ENCODE measurements at places on chromosomes 2 and 18.
A peak's percentile ranks its signal among the peaks of the same experiment; 100 is the strongest.

GRCh38 chr2:96393989-96394761, 58.6 kb downstream of the NCAPH start:
- no peak for DNase-seq

DNA sequence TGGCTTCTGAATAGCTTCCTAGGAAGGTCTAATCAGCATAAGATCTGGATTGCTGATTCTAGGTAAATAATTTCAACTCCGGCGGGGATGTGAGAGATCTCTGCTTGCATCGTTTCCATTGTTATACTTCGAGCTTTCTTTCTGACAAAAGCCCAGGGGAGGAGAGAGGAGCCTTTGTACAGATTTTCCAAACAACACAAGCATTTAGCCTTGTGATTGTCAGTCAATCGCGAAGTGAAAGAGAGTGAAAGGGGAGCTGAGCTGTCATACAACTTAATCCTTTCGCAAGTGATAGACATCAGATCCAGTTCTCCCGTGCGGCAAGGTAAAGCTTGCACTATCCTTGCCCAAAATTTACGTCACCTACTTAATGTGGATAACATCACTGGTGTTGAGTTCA, 26.2 kb downstream of the RALB start:
- DNase-seq, result no peak

DNA sequence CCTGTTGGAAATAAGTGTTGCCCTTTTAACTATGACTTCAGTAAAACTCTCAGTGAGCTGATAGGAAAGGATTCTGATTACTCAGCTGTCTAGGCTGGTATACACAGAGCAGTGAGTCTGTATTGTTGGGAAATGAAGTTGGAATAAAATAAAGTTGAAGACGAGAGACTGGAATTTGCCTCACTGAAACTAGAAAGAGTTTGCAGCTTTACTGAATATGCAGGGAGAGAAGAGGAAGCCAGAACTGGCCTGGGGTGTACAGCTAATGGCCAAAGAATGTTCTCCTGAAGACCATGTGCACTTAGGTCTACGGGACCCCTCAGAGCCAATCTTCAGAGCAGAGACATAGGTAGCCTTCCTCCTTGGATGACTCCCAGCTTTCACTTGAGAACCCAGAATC, 26.5 kb downstream of the EIF4E2 start:
- DNase-seq, result no peak

DNA sequence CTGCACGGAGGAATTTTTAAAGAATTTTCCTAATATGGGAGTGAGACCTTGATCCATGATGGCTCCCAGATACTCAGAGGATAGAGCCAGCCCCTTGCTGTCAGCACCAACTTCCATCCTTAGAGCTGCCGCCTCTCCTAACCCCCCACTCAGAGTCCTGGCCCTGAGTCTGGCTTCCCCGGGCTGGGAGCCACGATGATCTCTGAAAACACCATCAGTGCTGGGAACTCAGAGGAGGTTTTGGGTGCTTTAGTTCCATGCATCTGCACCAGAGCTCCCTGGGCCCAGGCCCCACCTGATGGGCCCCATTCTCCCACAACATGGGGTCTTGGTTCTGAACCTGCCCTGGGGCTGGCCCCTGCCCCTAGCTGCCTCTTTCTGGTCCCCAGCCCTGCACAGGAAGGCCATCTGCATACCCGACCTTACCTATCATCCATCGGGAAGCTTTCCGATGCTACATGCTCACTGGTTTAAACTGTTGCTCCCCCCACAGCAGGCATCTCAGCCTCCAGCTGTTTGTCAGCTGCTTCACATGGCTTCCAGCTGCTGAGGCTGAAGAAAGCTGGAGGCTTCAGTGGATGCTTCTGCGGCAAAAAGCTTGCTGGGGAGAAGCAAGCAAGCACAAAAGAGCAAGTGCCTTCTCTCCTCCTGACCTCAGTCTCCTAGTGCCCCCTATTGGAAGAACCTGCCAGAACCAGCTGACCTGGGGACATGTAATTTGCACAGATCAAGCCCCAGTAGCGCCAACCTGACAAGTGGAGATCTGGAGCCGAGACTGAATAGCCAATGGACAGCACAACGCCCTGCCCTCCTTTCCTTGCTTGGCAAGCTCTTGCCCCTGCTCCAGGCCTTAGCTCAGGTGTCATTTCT, 24.2 kb upstream of the RHOB start:
- DNase-seq, result peak; percentile 88

DNA sequence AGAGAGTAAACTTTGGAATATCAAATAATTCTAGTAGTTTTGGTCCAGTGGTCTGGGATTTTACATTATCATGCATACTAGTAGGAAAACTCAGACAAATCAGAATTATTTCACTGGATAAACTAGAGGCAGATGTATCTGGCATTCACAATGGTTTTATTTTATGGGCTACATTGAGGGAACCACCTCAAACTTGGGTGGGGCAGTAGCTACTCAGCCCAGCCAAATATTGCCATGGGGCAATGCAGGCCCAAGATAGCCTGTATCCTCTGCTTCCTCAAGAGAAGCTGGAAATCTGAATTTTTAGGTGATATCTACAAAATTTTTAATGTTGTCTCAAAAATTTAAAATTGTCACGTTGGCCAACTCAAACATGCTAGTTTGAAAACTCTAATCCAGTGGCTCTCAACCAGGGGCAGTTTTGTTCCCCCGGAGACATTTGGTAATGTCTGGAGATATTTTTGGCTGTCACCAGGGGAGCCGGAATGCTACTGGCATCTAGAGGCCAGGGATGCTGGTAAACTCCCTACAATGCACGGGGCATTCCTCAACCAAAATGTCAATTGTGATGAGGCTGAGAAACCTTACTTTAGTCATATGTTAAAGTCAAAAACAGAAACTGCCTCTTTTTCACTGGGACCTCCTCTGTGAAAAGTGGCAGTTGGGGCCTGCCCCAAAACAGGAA, 172.8 kb upstream of the SPRED2 start:
- no peak for DNase-seq

DNA sequence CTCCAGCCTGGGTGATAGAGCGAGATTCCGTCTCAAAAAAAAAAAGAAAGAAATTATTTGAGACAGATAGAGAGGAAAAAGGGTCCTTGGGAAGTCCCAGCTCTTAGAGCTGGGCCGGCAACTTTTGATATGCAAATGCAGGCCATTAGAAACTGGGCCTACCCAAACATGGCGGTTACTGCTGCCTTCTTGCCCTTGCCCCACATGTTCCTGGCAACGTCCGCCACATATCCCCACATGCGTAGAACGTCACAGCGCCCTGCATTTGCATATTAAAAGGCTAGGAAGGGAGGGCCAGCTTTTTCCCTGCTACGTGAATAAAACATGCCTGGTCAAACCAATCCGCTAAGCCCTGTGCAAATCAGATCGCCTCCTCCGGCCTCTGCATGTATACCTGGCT, 40.7 kb upstream of the LBH start:
- DNase-seq, result no peak

DNA sequence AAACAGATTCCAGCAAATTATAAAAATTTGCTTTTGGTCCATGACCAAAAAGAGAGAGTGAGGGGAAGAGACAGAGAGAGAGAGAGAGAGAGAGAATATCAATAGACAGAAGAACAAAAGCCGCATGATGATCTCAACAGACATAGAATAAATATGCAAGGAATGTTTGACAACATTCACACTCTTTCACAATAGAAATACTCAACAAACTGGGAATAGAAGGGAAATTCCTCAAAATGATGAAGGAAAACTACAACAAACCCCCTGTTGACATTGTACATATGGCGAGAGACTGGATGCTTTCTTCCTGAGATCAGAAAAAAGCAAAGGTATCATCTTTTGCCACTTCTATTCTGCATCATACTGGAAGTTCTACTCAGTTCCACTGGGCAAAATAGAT, 309.7 kb downstream of the RAD51AP2 start:
- no peak for DNase-seq

GRCh38 chr2:68365087-68365486, at the start of gene PLEK:
PLEK (plus strand) TSS chr2:68365282; CDS start chr2:68365352, 70 bp downstream.
- no peak for DNase-seq

GRCh38 chr2:130864830-130865800, 28.4 kb downstream of the ARHGEF4 start:
- DNase-seq, result peak; percentile 28

GRCh38 chr2:67660871-67661270, 263.7 kb downstream of the ETAA1 start:
- DNase-seq, result no peak

GRCh38 chr2:115491186-115491793, 1048.8 kb downstream of the DPP10 start:
- DNase-seq, result no peak

DNA sequence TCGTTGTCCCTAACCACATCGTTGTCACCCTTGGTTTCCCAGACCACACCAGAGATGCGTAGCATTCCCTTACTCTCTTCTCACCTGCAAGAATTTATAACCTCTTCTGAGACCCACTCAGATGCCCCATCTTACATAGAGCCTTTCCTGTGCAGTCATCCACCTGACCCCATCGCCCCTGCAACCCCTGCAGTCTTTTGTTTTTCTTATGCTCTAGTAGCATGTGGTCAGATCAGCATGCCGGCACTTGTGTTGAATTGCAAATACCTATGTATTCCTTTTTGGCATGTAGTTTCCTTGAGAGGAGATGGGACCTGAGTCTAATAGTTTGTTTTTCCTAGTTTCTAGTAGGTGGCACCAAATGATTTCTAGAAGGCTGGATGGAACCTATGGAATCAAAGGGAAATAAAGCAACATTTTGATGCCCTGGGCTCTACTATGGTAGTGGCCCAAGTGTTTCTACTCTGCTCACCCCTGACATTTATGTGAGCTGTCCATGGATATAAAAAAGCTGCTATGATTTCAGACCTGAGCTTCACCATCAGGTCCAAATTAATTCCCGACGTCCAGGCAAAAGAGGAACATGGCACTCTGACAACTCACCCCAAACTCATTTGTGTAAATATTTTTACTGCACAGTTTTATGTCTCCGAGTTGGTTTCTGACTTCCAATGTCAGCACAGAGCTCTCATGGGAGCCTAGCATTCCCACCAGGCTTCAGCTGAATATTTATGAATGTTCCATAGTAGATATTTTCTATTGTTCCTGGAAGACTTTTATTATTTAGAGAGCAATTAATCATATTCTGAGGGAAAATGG, 143.6 kb downstream of the RNF144A start:
- no peak for DNase-seq

DNA sequence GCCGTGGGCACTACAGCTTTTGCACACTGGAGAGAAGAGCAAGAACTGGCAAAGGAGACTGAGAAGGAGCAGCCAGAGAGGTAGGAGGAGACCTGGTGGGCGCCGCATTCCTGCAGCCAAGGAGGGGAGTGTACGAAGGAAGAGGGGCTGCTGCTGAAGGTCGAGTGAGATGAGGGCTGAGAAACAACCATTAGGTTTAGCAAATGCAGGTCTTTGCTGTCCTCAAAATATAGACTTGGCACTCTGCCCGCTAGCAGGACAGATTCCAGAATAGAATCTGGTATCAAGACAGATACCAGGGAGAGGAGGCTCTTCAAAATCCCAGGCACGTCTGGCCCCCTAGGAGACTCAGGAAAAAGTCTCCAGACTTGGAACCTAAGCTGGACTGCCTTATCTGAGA, 83.0 kb downstream of the TGOLN2 start:
- peak; percentile 44 for DNase-seq

GRCh38 chr2:198252472-198252871, 448.1 kb downstream of the PLCL1 start:
- DNase-seq, result no peak

DNA sequence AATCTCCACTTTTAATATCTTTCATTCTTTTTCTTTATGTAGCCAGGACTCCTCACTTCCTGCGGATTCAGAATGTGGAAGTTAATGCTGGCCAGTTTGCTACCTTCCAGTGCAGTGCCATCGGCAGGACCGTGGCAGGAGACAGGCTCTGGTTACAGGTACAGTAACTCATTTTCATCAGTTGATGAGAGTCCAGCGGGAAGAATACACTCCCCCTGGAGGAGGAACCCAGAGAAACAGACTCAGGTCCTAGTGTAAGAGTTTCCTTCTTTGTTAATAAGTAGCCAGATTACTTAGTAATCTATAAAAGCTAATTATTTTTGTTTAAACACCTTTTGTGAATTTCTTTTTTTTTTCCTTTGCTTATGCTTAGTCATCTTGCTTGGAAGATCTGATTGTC, 359.4 kb downstream of the PTPRM start:
- DNase-seq, result no peak

DNA sequence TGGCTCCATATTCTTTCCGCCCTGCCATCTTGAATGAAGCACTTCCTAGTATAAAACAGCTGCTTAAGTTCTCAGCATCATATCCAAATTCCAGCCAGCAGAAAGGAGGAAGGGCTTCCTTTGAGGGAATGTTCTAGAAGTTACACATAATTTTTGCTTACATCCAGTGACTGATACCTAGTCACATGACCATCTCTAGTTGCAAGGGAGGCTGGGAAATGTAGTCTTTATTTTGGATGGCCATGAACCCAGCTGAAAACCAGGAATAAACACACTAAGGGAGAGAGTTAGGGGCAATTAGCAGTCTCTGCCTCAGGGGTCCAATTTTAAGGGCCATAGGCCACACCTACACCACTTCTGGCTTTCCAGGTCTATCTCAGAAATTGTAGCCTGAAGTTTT, 57.8 kb upstream of the LMAN1 start:
- no peak for DNase-seq

- no peak for DNase-seq
These were observed 343.4 kb downstream of the GPD2 start for GRCh38 chr2:156779416-156780120.

- DNase-seq, result no peak
These were observed 45.6 kb upstream of the GALNT3 start for GRCh38 chr2:165839610-165840009.

DNA sequence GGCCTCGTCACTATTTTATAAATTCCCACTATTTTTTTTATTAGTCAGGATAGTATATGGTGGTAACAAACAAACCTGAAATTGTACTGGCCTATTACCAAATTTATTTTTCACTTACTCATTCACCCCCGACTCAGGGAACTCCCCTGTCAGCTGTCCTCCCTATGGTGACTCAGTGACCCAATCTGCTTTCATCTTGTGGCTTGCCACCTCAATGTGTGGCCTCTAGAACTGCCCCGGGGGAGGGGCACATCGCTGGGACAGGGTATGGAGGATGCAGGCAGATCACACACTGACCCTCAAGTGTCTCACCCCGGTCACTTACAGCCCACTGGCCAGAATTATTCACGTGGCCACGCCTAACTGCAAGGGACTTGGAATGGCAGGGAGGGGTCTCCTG, 71.6 kb downstream of the ACTR2 start:
- DNase-seq, result no peak

DNA sequence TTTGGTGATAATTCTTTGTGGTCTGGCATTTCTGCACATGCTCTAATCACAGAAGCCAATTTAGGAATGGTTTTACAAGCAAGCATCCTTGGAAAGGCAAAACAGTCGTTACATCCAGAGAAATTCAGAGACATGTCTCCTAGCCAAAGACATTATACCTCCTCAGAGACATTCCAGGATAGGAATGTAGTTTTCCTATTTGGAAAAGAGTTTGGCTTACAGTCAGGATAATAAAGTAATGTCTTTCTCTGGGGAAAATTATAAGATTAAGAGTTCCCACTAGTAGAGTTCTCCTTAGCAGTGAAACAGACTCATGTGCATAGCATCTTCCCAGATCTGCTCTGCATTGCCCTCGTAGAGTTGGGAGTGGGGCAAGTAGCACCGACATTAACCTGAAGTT, 753.6 kb upstream of the TMEFF2 start:
- peak; percentile 27 for DNase-seq
